AG04450 (cell line): ENCODE measurements at places on chromosomes 1 and 21. TPM values are rescaled to one million over a fixed set of nuclear protein-coding genes. Genes with fewer than 3 reads are reported as not detected.

GRCh38 chr21:42737951-42738590, 84.7 kb downstream of the PDE9A start:
- DNase-seq: no peak

ARTN gene
- polyA plus RNA-seq: 0.21 TPM in 1 of 2 replicates, not detected in the other

DNA sequence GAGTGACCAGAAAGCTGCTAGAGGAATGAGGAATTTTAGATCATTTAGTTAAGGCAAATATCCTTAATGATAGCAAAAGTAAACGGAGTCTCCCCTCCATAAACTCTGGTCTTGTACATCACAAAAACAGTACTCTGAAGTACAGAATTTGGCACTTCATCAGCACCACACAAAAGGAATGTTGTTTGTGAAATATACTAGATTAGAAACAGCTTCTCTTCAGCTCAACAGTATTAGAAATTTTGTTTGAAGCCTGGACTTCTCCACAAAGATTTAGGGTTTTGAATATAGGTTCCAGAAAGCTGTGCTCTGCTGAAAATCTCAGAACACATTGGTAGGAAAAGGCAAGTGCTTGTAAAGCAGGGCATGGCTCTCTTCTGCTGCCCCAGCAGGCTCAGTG, 135.1 kb upstream of the PTGFR start:
- no peak for DNase-seq

RNU1-3 gene
- under 0.01 TPM in 1 of 2 replicates, not detected in the other for polyA plus RNA-seq

DNA sequence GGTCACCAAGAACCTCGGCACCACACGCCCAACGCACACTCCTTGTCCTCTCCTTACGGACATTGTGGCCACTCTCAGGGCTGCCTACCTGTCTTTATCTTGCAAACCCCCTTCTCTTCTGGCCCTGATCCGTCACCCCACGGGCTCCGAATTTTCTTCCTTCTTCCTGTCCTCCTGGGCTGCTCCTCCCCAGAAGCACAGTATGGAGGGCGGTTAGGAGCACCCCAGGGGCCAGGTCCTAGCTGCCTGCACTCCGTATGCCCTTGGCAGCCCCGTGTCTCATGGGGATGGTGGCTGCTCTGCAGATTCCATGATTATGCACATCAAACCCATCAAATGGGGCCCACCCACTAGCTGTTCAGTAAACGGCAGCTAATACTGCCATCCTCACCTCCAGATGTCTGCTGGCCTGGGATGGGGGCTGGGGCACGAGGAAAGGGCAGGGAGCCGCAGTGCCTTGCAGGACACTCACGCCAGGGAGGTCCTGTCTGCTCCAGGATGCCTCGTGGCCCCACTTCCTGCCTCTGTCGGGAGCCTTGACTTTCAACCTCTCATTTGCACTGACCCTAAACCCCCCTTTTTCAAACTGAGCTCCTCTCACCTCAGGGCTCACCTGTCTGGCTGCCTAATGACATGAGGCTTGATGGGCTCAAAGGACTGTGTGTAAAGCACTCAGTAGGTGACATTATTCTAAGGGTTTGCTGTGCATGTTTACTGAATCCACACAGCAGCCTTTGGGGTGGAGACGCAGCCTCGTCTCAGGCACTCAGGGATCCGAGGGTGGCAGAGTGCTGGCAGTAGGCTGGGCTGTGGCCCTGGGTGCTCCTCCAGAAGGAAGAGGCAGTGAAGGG, 4.4 kb downstream of the TTC34 start:
- no peak for DNase-seq

DNA sequence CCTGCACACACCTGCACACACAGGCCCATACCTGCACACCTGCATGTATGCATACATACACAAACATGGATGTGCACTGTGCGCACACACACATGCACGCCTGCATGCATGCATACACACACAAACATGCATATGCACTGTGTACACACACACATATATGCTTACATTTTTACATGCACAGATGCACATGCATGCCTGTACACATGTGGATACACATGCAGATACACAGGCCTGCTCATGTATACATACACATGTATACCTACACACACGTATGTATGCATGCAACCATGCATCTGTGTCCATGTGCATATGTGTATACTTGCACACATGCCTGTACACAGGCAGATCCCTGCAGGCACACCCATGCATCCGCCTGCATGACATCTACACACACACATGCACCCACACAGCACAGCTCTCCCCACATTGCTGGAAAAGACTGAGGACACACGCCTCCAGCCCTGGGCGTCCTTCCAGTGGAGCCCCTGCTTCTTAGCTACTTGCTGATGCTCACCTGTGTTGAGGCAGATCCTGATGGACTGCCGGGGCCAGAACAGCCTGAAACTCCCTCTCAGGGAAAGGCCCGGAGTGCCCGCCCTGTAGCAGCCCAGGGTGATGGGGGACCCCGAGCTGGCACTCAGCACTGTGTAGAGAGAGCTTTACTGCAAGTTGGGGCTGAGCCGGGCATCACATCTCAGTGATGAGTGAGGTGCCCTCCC, 28.6 kb downstream of the KRTAP10-1 start:
- DNase-seq: no peak

- no peak for DNase-seq
Observed at GRCh38 chr1:84163123-84163931, 19.3 kb downstream of the PRKACB start.

DNA sequence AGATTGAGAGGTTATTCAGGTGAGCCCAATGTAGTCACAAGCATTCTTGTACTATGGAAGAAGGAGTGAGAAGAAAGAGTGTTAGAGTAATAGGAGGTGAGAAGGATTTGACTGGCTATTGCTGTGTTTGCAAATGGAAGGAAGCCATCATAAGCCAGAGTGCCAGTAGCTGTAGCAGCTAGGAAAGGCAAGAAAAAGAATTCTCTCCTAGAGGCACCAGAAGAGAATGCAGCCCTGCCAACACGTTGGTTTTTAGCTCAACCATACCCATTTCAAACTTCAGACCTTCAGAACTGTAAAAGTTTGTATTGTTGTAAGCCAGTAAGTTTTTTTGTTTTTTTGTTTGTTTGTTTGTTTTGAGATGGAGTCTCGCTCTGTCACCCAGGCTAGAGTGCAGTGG, 8.9 kb upstream of the IL12RB2 start:
- no peak for DNase-seq

MAGI3 gene
- polyA plus RNA-seq: 4.8 and 5.8 TPM in 2 replicates
